ENCODE measurements at places on chromosomes 6 and 20.

- no peak for DNase-seq
Observed at GRCh38 chr6:156899532-156900135, 122.5 kb downstream of the ARID1B start.

GRCh38 chr6:116404696-116405095, 33.9 kb downstream of the DSE start:
- DNase-seq: no peak

DNA sequence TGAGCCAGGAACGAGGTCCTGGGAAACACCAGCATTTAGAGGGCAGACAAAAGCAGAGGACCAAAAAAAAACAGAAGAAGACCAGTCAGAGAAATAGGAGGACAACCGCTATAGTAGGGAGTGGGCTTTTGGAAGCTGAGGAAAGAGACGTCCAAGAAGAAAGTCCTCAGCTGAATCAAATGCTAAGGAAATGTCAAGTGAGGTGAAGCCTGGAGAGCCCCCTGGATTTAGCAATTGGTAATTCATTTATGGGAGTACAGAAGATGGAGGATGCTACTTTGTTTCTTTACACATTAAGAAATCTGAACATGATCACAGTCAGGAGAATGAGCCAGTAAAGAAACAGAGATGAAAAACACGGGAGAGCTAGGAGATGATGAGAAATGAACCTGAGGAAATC, 41.1 kb downstream of the LRP11 start:
- no peak for DNase-seq

GRCh38 chr6:13528232-13528631, 40.8 kb upstream of the GFOD1 start:
- DNase-seq: no peak

GRCh38 chr6:157847846-157848245, 24.8 kb downstream of the SNX9 start:
- DNase-seq: no peak

GRCh38 chr6:89602166-89602565, 36.4 kb downstream of the LYRM2 start:
- no peak for DNase-seq

DNA sequence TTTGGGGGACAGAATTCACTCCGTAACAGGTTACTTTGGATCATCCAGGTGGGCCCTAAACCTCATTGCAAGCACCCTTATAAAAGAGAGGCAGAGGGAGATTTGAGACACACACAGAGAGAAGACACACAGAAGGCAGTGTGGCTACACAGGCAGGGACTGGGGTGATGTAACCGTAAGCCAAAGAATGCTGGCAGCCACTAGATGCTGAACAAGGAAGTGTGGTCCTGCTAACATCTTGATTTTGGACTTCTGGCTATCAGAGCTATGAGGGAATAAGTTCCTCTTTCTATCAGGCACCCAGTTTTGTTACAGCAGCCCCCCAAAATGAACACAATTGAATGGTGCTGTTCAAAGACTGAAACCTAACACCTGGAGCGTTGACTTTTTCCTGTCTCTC, 191.3 kb upstream of the MYLIP start:
- DNase-seq: no peak

DNA sequence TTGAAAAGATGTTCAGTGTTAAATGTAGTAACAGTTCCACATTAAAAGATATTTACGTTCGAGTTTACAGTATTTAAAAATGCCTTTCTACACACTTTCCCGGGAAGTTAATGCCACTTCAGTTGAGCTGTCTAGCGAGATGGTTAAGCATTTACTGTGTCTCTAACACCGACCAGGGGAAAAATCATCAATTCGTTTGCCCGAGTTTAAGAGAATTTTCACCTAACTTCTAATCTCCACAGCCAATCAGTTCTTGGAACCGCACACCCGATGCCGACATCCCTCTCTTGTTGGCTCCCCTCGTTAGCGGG, 58.2 kb downstream of the FAM217A start:
- peak; percentile 8 for DNase-seq

- no peak for DNase-seq
Observed at GRCh38 chr6:39100358-39100757, 14.6 kb downstream of the SAYSD1 start.

DNA sequence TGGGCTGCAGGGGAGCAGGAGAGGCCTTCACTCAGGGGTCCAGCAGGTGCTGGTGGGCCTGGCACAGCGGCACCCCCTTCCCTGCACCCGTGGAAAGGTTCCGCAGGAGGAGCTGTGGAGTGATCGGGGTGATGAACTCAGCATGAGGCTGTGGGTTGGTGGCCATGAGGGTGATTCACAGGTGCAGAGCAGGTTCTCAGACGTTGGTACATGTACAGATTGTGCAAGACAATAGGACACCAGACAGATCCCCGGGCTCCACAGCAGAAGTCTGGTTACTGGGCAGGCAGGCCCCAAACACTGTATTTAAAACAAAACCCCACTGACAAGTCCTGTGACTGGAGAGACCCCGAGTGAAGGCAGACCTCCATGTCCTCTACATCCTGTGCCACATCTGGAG, 151.6 kb upstream of the CDH4 start:
- DNase-seq: no peak

DNA sequence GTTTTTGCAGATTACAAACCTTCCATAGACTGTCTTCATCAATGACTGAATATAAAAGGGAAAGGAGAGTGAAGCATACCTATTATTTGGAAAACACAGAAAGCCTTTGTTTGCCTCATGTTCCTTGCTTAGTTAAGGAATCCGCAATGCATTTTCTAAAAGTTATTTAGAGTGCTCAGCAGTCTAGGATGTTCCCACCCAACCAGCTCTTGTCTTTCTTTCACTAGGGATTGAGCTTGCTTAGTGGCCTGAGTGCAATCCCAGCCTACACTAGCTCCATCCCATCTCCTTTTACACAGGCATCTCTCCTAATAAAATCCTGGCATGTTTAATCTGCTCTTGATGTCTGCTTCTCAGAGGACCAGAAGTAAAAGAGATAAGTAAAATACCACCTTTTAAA, 850.5 kb upstream of the GJE1 start:
- no peak for DNase-seq

GRCh38 chr20:48812600-48813445, 15.0 kb downstream of the PREX1 start:
- no peak for DNase-seq

- DNase-seq: no peak
Observed at GRCh38 chr20:59102841-59103299, 60.3 kb upstream of the PRELID3B start.

DNA sequence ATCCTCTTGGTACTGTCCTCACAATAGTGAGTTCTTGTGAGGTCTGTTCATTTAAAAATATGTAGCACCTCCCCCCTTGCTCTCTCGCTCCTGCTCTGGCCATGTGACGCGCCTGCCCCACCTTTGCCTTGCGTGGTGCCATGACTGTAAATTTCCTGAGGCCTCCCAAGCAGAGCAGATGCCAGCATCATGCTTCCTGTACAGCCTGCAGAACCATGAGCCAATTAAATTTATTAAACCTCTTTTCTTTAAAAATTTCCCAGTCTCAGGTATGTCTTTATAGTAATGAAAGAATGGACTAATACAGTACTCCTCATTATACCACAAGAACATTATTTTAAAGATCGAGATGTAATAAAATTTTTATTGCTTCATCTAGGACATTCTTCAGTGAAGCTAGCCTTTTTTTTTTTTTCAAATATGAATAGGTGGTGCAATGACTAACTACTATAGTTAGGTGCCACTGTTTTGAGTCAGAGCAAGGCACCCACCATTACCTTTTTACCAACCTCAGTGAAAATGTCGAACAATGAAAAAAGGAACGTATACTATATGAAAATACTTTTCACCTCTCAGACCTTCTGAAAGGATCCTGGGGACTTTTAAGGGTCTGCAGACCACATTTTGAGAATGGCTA, 191.1 kb upstream of the SGK1 start:
- DNase-seq: no peak

- DNase-seq: no peak
Observed at GRCh38 chr6:100913400-100914276, 32.5 kb upstream of the ASCC3 start.

- DNase-seq: no peak
Observed at GRCh38 chr6:102736941-102737368, 1343.4 kb downstream of the GRIK2 start.

- DNase-seq: no peak
Observed at GRCh38 chr6:8940356-8940755, 505.0 kb upstream of the SLC35B3 start.

DNA sequence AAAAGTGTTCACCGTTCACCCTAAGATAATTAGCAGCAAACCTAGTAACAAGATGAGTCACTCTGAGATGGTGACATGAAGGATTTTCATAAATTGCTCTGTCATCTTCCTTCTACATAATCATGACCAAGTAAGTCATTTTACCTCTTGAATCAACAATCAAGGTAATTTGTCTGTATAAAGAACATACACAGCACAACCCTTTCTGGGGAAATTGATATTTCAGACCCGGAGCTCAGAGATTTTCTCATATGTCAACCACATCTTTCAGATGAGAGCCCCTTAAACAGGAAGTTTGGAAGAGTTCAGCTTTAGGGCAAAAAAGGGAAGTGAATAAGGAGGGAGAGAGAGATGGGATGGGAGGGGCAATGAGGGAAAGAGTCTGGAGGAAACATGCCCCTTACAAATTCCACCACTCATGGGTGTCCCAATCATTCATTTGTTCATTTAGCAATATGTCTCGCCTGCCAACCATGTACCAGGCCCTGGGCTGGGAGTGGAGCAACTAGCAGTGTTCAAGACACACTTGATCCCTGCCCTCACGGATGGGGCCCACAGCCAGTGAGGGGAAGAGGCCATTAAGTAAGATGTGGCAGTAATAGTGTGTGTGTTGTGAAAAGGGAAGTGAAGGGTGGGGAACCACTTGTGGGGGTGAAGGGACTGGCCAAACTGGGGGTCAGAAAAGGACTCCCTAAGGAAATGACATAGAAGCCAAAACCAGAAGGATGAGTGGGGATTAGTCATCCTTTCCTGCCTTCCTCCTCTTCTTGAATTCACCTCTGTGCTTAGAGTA, 190.9 kb downstream of the MAFB start:
- no peak for DNase-seq

GRCh38 chr6:133467231-133467981, 226.2 kb downstream of the EYA4 start:
- no peak for DNase-seq

DNA sequence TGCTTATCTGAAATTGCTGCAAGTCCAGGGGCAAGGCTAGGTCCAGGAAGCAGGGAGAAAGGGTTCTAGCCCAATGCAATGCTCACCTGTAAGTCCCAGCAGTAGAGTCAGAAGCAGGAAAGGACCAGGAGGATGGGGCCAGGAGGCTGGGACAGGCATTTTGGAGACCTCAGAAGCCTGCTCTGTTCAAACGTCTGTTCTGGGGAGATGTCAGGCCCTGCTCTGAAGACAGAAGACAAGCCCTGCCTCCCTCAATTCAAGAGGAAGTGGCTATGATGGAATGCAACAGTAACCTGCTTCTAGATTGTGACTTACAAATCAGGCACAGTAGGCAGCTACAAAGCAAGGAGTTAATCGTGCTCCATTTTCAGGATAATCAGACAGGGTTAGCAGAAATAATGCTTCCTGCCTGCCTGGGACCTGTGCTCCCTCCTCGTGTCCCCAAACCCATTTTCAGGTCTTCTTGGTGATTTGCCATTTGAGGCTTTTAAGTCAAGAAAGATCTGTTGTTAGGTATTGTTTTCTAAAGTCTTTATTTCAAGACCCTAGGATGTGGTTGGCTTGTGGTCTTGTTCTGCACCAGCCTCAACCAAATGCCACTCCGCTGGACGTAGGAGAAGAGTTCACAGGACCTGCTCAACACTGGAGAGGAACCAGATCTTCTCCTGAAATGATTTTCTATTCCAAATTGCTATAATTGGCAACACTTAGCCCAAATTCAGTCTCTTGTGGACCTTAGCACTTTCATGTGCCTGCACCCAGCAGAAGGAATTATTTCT, at the start of gene SIRPG:
SIRPG (minus strand) TSS at position 224 of the 779 bp plus-strand sequence; CDS start at position 159, 65 bp downstream.
- DNase-seq: no peak

DNA sequence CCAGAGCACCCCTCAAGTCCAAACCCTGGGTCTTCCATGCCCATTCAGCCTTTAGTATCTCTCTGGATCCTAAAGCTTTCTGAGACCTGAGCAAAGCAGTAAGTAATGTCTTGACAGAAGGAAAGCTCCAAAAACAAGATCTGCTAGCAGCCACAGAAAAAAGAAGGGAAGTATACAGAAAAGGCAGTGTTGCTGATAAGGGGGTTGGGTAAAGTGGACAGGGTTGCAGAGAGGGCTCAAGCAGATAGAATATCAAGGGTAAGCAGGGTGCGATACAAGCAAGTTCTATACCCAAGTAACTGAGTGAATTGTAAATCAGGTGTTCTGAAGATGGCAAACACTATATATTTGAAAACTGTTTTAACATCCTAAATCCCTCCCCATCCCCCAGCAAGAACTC, 113.4 kb upstream of the CARMIL1 start:
- DNase-seq: peak; percentile 44

- no peak for DNase-seq
Observed at GRCh38 chr6:24105191-24105590, 20.8 kb upstream of the NRSN1 start.

DNA sequence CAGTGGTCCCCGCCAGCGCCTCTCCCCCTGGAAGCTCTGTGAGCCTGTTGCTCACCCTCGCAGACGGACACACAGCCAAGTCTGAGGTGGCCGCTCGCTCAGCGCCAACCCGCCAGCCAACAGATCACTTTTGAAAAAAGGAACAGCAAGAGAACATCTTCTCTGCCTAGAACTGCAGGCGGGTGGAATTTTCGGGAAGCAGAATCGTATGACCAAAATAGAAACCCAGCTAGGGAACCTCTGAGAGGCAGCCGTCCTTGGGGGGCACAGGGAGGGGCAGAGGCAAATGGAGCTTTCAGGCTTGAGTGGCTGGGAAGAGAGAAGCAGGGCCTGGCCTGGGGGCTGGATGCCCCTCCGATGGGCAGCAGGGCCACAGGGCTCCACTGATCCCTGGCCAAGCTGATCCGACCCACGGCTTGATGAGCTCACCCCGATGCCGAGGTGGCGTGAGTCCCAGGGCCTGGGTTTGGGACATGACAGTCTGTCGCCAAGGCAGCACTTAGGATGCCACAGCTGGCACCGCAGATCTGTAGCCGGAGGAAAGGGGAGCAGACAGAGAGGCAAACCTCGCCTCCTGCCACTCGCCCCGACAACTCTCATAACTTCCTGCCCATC, 9.8 kb downstream of the NFATC2 start:
- no peak for DNase-seq

DNA sequence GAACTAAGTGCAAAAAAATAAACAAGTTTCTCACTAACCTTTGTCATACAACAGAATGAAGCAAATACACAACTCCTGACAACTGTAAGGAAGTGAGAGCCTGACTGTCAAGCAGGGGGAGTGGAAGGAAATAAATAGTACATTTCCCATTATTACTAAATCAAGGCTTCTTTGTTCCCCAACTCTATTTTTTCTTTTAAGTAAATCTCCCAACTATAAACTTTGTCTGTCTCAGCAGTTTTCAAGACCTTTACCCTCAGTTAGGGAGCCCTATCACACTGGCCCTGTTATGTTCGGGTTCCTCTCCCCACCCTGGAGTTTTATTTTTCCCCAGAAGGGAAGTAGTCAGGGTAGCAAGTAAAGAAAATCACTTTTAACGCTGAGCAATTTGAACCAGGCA, 24.1 kb upstream of the IPCEF1 start:
- no peak for DNase-seq
